ENCODE measurements at places on chromosomes 3 and 15.

DNA sequence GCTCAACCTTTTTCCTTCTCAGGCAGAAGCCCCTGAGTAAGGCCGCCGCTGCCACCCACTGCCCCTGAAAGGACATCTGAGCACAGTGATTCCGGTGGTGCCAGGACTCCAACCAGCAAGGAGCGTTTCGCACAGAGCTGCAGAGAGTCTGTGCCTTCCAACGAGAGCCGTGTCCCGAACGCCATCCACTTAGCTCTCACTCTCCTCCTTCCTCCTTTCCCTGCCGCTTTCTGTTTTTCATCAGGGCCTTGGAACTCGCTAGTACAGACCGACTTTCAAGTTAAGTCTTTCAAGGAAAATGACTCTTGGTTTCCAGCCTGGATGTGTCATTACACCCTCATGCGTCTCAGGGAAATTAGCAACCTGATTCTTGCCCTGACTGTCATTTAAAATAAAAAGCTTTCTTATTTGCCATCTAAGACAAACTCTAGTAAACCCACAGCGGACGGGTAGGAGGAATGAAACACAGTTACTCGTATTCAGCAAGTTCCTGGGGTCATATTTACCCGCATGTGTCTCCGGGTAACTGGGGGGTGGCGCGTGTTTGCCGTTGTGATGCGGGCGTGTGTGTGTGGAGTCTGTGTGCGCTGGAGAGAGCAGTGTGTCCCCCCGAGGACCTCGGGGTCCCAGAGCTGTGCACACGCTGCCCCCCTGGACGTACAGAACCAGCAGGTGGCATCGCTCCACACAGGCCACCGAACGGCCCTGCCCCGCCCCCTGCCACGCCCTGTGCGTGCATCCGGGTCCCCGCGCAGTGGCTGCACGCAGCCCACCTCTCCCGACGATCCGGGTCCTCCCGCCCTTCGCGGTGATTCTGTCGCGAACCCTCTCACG lies 30.4 kb upstream of the ALDH1A3 start:
- no peak for DNase-seq

GRCh38 chr3:17979911-17980310 lies 237.5 kb upstream of the TBC1D5 start:
- no peak for DNase-seq

DNA sequence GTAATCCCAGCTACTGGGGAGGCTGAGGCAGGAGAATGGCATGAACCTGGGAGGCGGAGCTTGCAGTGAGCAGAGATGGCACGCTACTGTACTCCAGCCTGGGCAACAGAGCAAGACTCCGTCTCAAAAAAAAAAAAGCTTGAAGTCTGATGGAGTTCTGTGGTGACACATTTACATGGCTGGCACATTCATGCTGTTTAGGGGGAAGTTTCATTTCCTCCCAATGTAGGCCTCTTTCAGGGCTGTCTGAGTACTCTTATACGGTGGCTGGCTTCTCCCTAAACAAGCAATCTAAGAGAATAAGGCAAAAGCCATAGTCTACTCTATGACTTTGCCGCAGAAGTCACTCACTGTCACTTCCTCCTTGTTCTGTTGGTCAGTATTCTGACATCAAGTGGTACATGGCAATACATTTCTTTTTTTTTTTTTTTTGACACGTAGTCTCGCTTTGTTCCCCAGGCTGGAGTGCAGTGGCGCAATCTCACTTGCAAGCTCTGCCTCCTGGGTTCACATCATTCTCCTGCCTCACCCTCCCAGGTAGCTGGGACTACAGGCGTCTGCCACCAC lies 41.2 kb downstream of the OIP5 start:
- DNase-seq = no peak

DNA sequence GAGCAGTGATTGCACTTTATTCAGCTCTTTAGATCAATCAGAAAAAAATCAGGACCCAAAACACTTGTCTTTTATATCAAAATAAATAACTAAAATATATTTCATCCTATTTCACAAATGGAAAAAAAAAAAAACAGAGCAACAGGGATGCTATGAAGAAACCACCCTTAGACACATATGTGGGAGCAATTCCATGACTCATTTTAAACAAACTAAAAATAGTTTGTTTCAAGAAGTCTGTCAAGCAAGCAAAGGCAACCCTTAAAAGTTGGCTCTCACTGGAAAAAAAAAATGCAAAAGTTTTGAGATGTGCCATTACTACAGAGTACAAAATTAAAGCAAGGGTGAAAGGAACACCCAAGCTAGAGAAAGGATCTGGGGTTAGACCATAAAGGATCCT lies 5.7 kb downstream of the ATP13A3 start:
- no peak for DNase-seq

- no peak for DNase-seq
Observed at GRCh38 chr3:138461246-138461645, 26.8 kb downstream of the ESYT3 start.

- no peak for DNase-seq
Observed at GRCh38 chr3:40404591-40405198, 17.7 kb downstream of the ENTPD3 start.

GRCh38 chr3:194046995-194047645 lies 88.8 kb upstream of the HES1 start:
- DNase-seq = no peak

GRCh38 chr15:75454471-75455378 lies 3.2 kb upstream of the SIN3A start:
- no peak for DNase-seq

- DNase-seq = no peak
Observed at GRCh38 chr15:48086133-48086532, 34.7 kb upstream of the SLC24A5 start.

Data from non-pigmented ciliary epithelial cell (primary cell).